ENCODE measurements at places on chromosomes 16 and 17.

DNA sequence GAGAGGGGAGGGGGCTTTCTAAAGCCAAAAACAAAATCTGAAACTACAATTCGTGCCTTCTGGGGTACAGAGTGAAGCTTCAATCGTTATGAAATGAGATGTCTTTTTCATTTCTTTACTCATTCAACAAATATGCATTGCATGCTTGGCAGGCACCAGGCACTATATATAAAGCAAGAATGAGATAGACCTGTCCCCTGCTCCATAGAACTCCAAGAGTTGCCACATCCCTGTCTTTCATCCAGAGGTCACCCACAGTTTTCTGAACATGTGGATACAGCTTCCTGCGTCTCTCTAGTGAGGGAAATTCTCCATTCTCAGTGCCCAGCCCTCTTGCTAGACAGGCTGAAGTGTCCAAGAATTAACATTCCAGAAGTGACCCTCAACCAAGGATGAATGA lies 343.2 kb upstream of the MAF start:
- H3K27ac ChIP-seq: no peak overlapping the region
- DNase-seq: no peak
- H3K36me3 ChIP-seq: no peaks in the 10 kb centered on the region
- no peak overlapping the region for H3K4me3 ChIP-seq
- no peaks in the 10 kb centered on the region for H3K27me3 ChIP-seq
- H3K4me1 ChIP-seq: no peaks in the 10 kb centered on the region

- no peaks in the 10 kb centered on the region for H3K36me3 ChIP-seq
- H3K4me1 ChIP-seq: peaks cover 22% of the 10 kb centered on the region
- H3K4me3 ChIP-seq: no peak overlapping the region
- H3K27ac ChIP-seq: no peak overlapping the region
- H3K27me3 ChIP-seq: no peaks in the 10 kb centered on the region
Observed at GRCh38 chr17:40909351-40909750, 24.3 kb upstream of the KRT20 start.

DNA sequence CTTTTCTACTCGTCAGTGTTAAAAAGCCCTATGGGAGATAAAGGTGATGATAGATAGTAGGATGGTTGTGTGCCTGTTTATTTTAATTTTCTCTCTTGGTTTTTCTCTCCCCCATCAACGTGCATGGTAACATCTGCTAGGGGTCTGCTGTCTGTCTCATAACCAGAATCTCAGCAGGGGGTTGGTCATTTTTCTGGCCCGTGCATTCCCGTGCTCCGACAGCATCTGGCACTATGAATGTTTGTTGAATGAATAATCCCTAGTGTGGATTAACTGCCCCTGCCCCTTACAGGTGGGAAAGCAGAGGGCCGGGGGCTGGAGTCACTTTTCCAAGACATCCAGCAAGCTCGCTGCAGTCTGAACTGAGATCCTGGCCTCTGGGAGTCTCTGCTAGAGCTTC lies 6.3 kb downstream of the CA5A start:
- H3K36me3 ChIP-seq: no peaks in the 10 kb centered on the region
- DNase-seq: no peak
- H3K27me3 ChIP-seq: no peaks in the 10 kb centered on the region
- H3K4me1 ChIP-seq: no peaks in the 10 kb centered on the region
- H3K27ac ChIP-seq: no peak overlapping the region

DNA sequence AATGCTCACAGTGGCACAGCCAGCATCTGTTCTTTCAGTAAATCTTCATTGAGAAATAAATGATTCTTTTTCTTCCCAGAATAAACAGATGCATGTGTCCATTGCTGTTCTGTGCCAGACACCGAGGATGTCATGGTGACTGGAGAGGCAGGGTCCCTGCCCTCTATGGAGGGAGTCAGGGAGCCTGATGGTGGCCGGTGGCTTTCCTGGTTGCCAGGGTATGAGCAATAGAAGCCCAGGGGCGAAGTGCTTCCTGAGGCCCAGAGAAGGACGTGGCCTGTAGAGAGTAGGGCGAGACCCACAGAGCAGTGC lies 29.9 kb upstream of the NUDT16L1 start:
- H3K27me3 ChIP-seq: no peaks in the 10 kb centered on the region
- H3K36me3 ChIP-seq: no peaks in the 10 kb centered on the region
- H3K4me1 ChIP-seq: no peaks in the 10 kb centered on the region
- no peak overlapping the region for H3K4me3 ChIP-seq
- no peak overlapping the region for H3K27ac ChIP-seq
- DNase-seq: no peak
